ENCODE measurements at places on chromosomes 2 and 18. TPM values are rescaled to one million over a fixed set of nuclear protein-coding genes. Genes with fewer than 3 reads are reported as not detected.

DNA sequence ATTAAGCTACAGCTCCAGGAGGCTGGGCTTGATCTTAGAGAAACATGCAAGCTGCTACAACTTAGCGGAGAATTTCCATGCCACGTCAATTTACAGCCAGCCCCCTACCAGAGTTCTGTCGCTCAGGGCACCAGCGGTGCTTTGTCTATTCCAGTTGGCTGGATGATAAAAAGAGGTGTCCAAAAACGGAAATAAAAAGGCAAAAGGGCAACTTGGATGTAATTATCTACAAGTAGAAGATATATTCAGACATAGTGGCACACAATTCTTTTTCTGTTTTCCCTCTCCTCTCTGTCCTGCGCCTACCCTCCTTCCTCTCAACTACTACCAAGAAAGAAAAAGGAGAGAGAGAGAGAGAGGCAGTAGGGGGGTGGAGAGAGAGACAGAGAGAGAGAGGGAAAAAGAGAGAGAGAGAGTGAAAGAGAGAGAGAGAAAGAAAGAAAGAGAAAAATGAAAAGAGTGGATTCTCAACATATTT is 363 bp upstream of the RFTN2 start:
- DNase-seq, result no peak

CLEC4F gene
- not detected for total RNA-seq

DNA sequence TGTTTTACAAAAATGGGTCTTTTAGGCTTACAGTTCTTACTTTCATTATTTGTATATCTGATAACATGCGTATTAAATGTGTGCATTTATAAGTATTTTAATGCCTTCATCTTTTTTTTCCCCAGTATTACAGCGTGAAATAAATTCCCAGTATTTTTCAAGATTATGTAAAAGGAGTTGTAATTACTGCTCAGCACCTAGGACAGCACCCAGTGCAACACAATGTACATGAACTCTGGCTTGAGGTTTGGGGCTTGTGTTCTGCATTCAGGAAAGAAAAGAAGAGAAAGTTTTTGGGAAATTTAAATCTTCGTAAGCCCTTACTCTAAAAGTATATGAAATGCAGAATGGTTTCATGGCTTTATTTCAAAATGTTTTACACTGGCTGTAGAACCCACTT is 16.7 kb downstream of the ZNF638 start:
- DNase-seq, result no peak

GRCh38 chr2:164847291-164847690 is 5.7 kb upstream of the COBLL1 start:
- DNase-seq, result no peak

GRCh38 chr2:238669046-238669445 is 178.8 kb upstream of the TWIST2 start:
- no peak for DNase-seq

TXNDC2 gene
- total RNA-seq, result not detected

Measured in frontal cortex (tissue), 4 donors.